ENCODE measurements at places on chromosomes 4 and X.

DNA sequence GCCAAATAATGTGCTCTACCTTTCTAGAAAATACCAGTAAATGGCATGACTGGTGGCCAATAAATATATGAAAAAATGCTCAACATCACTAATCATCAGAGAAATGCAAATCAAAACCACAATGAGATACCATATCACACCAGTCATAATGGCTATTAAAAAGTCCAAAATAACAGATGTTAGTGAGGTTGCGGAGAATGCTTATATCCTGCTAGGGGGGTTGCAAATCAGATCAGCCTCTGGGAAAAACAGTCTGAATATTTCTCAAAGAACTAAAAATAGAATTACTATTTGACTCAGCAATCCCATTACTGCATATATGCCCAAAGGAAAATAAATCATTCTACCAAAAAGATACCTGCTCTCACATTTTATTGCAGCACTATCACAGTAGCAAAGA, 115.1 kb downstream of the RASGEF1B start:
- DNase-seq = no peak

GRCh38 chrX:64205441-64205734, at the start of gene AMER1:
Gene AMER1, minus strand, starts transcription at chrX:64205708. Its CDS starts 12,422 bp downstream, at chrX:64193286.
- DNase-seq = no peak

- DNase-seq = no peak
These were observed 29.0 kb upstream of the PSAPL1 start for GRCh38 chr4:7463566-7464258.

GRCh38 chr4:106364282-106364681, 4.3 kb downstream of the GIMD1 start:
- no peak for DNase-seq

- DNase-seq = no peak
These were observed 393.6 kb downstream of the GPAT3 start for GRCh38 chr4:83929550-83929949.

GRCh38 chrX:81121513-81122363, 80.0 kb downstream of the HMGN5 start:
- DNase-seq = peak; percentile 91

DNA sequence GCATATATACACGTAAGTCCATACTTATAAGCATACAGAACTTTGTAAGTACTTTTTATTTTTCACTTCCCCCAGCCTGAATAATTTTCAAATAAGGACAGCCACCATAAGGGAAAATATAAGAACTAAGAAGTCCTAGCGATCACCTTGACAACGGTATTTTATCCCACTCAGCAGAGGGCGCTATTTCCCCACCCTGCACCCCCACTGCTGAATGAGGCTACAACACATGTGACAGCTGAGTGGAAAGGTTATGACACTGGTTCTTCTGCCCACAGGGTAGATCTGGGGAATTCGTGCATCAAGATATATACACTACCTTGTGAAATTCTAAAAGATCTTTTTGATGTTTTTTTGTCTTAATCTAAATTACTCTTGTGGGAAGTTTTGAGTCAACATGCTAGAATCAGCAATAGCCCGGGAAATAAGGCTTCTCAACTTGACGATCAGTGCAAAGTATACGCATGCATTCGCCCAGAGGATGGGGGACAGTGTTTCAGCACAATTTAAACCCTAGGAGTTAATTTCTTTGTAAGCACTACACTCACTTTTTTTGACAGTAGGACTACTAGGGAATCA, 151.5 kb downstream of the CORIN start:
- peak; percentile 18 for DNase-seq

DNA sequence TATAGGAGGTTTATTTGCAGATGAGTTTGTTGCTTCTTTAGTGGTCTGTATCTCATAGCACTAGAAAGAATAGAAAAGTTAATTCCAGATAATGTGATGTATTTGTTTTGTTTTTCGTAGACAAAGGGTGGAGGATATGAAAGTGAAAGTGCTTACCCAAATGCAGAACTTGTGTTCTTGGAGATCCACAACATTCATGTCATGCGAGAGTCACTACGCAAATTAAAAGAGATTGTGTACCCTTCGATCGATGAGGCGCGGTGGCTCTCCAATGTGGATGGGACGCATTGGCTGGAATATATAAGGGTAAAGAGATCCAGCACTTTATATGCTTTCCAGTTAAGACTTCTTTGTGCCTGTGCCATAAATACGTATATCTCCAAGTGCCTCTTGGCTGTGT, 43.3 kb downstream of the MTMR1 start:
- no peak for DNase-seq

DNA sequence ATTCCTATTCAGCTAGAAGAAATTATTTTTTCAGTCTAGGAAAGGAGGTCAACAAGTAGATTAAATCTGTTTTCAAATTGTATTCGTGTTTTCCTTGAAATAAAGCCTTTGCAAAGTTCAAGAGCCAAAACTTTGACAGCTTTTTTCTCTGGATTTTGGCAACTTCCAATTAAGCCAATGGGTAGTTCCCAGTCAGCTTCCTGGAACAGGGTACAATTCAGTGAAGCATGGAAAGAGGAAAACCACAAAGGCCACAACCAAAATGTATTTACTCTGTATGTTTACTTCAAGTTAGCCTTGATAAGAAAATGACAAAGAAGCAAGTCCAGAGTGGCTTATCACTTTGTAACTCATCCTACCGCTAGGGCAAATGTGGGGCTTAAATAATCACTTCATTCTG, 188.6 kb downstream of the COMMD8 start:
- no peak for DNase-seq

GRCh38 chrX:88416002-88416401, 331.0 kb upstream of the CPXCR1 start:
- no peak for DNase-seq

- DNase-seq = no peak
These were observed 82.6 kb upstream of the TMEM164 start for GRCh38 chrX:109920325-109920724.

- DNase-seq = peak; percentile 37
These were observed 3.1 kb downstream of the JADE1 start for GRCh38 chr4:128812442-128813235.

- DNase-seq = no peak
These were observed 110.1 kb downstream of the GBA3 start for GRCh38 chr4:22802876-22803275.

DNA sequence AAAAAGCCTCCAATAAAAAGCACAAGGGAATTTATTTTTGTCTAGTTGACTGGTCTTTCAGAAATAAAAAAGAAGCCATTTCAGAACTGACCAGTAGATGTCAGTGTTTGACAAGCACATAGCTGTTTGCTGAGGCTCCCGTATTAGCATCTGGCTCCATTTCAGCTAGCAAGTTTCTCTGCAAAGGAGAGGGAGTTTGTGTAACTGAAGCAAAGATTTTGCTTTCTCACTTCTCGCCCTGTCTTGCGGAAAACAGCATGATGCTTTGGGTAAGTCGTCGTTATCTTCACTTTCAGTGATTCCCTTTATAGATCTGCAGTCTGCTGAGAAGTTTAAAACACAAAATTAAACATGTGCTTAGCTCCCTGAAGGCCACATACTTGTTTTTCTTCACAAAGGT, 85.5 kb downstream of the CT47B1 start:
- DNase-seq = peak; percentile 78

GRCh38 chr4:127403471-127404084, 229.2 kb upstream of the INTU start:
- DNase-seq = no peak

DNA sequence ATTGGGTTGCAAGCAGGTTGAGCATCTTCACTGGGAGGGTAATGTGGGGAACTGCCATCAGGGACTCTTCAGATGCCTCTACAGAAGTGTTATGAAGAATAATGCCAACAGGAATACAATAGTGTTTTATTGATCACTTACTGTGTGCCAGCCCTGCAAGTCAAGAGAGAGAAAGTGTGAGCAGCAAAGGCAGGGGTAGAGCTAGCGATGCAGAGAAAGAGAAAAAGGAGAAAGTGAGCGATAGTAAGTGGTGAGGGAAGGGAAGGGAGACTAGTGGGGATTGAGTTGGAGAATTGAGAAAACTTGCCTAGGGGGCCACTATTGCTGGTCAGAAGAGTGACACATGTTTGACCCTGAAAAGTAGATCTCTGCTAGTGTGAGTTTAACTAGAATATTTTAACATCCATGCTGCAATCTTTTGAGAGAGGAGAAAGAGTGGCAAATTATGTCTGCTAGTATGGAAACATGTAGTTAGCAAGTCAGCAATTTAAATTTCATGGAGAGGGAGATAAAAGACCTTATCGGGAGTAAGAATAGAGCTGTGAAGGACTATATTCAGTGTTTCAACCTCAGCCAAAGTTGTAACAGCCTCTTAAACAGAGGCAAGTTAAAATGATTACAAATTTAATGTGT, 12.2 kb downstream of the AFF1 start:
- DNase-seq = no peak

GRCh38 chrX:109487640-109488039, 5.8 kb upstream of the GUCY2F start:
- no peak for DNase-seq

DNA sequence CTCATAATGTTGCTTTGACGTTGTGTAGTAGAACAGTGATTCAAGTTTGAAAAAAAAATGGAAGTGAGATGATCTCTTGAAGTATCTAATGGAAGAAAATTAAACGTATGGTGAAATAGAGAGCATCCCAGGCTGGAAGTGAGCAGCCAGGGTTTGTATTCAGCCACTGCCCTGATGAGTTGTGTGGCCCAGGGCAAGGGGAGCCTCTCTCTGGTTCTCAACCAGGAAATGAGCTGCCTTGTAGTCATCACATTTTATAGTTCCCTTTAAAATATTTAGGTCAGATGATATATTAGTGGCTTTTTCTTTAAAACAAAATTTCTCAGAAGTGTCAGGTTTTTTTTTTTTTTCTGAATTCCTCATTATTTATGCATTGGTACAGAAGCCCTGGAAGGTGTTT, 150.3 kb downstream of the GPAT3 start:
- no peak for DNase-seq

DNA sequence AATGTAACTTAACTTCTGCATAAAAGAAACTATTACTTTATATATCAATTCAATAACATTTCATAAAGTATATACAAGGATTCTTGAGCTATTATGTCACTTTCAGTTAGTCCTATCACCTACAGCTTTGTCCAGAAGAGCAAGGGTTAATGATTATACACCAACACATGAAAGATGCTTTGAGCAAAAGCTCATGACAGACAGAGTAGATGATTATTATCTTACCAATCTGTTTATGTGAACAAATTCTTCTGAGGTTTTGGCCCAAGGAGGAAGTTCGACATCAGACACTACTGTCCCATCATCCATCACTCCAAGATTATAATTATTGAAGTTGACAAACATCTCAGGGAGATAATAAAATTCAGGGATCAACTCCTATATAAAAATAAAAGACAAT, 166.7 kb upstream of the MAB21L2 start:
- DNase-seq = no peak

GRCh38 chrX:41491267-41492004, 44.3 kb downstream of the NYX start:
- DNase-seq = no peak

- no peak for DNase-seq
These were observed 444.7 kb downstream of the PCDH10 start for GRCh38 chr4:133593764-133594163.

DNA sequence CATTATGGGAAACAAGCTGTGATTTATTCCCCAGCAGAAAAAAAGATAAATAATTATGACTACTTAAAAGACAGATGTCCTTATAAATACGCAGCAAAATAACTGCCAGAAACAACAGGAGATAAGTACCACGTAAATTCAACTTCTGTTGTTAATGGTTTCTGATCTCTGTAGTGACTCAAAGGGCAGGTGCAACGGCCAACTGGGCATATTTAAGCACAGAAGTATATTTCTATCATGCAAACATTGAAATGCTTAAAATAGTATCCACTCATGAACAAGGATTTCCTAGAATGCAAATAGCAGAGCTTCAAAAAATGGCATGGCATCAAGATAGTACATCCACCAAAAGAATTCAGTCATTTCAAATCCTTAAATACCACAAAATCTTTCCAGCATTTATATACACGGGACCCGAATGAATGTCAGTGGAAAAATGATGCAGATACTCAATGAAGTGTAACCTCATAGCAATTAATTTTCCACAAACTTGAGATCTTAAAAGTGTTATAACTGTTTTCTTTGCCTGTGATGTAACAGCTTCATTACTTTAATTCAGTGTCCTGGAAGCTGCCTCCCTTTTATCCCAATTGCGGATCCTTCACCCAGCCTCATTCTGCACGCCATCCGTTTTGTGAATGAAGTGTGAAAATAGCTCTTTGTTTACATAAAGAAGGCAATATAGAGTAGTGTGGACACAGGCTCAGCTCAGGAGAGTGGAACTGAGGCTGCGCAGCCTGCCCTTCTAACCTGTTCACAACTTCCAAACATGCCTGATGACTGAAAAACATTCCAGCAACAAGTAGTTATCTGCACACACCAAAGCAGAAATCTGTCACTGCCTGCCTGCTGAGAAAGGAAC, 10.2 kb downstream of the PDGFC start:
- no peak for DNase-seq

GRCh38 chr4:140807491-140808252, 51.5 kb upstream of the TBC1D9 start:
- peak; percentile 10 for DNase-seq

- DNase-seq = no peak
These were observed 13.2 kb downstream of the GPC4 start for GRCh38 chrX:133402042-133402453.

GRCh38 chr4:189765301-189765700, 175.4 kb upstream of the FRG1 start:
- no peak for DNase-seq

GRCh38 chr4:170736710-170737109, 647.0 kb upstream of the AADAT start:
- no peak for DNase-seq

- no peak for DNase-seq
These were observed 49.7 kb upstream of the TMEM154 start for GRCh38 chr4:152729466-152729865.

DNA sequence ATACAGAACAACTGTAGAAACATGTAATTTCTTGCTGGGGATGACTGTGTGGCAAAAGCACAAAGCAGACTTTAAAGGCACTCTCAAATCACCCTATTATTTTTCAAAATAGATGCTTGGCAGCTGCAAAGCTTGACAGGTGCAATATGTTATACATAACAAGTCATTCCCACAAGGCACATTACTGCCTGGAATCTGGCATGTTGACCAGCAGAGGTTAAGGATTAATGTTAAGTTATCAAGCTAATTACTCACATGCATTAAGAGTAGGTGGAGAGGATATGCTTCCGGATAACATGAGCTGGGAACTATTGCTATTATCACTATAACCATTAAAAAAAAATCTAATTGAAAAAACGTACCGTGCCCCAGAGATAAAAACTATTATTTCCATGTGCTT, 17.8 kb downstream of the ANOS1 start:
- no peak for DNase-seq

DNA sequence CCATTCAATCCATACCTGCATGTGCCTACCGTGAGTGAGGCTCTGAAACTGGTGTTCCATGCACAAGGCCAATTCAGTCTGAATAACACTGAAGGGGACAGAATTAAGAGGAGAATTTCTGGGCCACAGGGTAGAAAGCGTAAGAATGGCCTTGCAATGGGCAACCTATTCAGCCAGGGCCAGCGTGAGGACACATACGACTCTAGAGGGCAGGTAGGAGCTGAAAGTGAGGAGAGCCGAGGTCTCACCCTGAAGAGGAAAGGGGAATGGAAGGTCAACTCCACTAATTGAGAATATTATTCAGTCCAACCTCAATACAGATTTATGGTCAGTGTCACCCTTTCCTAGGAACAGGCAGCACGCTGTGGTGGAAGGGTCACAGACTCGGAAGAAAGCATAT, 202.2 kb downstream of the TRIML1 start:
- DNase-seq = no peak

All from Ammon's horn (tissue), 1 donor.